ENCODE measurements at places on chromosomes 7 and 10.

GRCh38 chr10:62779487-62780248 is 24.9 kb upstream of the ADO start:
- peaks cover 8% of the 10 kb centered on the region for H3K4me1 ChIP-seq
- H3K36me3 ChIP-seq, result no peaks in the 10 kb centered on the region
- H3K27me3 ChIP-seq, result no peaks in the 10 kb centered on the region
- H3K4me3 ChIP-seq, result peak overlapping the region; percentile 44
- H3K27ac ChIP-seq, result peak overlapping the region; percentile 86
- DNase-seq, result peak; percentile 90

GRCh38 chr7:69625798-69626197 is 27.5 kb downstream of the AUTS2 start:
- no peak overlapping the region for H3K27ac ChIP-seq
- no peaks in the 10 kb centered on the region for H3K36me3 ChIP-seq
- no peak for DNase-seq
- no peak overlapping the region for H3K4me3 ChIP-seq
- no peaks in the 10 kb centered on the region for H3K4me1 ChIP-seq

GRCh38 chr10:74096777-74097176 is 53.9 kb downstream of the AP3M1 start:
- H3K36me3 ChIP-seq, result peaks cover 19% of the 10 kb centered on the region
- no peak for DNase-seq
- H3K4me1 ChIP-seq, result no peaks in the 10 kb centered on the region
- no peak overlapping the region for H3K27ac ChIP-seq
- no peak overlapping the region for H3K4me3 ChIP-seq

DNA sequence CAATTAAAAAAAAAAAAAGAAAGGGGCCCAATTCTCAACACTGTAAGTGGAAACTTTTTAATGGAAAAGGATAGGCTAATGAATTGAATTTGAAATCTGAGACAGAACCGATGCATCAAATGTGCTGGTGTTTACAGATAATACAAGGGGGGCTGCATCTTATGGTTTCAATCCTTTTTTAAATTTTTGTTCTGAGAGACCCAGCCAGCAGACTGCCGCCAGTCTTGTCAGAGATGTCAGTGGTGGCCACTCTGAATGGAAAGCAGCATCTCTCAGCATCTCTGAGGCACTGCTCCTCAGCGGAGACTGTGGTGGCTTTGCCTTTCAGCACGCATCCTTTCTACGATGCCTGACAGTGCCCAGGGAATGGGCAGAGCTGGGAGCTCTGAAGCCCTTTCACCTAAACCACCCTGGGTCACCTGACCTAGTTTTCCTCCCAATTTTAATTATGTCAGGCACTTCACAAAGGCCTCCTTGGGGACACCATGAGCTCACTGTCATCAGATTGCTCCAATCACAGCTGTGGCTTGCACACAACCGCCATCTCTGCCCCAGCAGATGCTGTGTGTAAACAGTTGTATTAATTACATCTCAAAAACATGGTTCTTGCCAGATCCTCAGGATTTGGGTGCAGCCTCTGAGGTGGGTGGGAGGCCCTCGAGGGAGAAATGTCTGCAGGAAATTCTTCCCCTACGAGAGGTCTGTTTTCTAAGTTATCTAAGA is 81.2 kb downstream of the EGFR start:
- H3K27ac ChIP-seq, result no peak overlapping the region
- no peaks in the 10 kb centered on the region for H3K36me3 ChIP-seq
- H3K27me3 ChIP-seq, result peaks cover 11% of the 10 kb centered on the region
- peaks cover 6% of the 10 kb centered on the region for H3K4me1 ChIP-seq
- no peak for DNase-seq

DNA sequence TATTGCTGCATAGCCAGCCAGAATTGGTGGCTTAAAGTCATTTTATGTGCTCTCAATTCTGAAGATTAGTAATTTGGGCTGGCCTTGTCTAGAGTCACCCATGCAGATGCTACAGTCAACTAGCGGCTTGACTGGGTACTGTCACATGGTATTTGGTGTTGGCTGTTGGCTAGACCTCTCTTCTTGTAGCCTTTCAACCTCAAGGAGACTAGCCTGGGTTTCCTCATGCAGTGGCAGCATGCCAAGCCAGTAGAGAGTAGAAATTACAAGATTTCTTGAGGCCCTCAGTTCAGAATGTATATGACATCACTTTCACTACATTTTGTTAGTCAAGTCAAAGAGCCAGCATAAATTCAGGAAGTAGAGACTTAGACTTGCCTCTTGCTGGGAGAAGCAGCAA is 3.7 kb upstream of the ZNF800 start:
- peak; percentile 38 for DNase-seq
- H3K27ac ChIP-seq, result peak overlapping the region; percentile 64
- H3K36me3 ChIP-seq, result peaks cover 5% of the 10 kb centered on the region
- H3K4me3 ChIP-seq, result no peak overlapping the region

GRCh38 chr10:117757086-117757720 is 214.7 kb downstream of the EMX2 start:
- H3K4me3 ChIP-seq, result no peak overlapping the region
- H3K27me3 ChIP-seq, result peaks cover 6% of the 10 kb centered on the region
- DNase-seq, result no peak
- no peak overlapping the region for H3K27ac ChIP-seq
- no peaks in the 10 kb centered on the region for H3K36me3 ChIP-seq
- H3K4me1 ChIP-seq, result no peaks in the 10 kb centered on the region

GRCh38 chr7:112204499-112205342 is 1.5 kb downstream of the DOCK4 start:
- DNase-seq, result no peak
- peaks cover 31% of the 10 kb centered on the region for H3K4me1 ChIP-seq
- H3K27ac ChIP-seq, result peak overlapping the region; percentile 65
- H3K27me3 ChIP-seq, result peaks cover 49% of the 10 kb centered on the region
- H3K4me3 ChIP-seq, result peak overlapping the region; percentile 98
- H3K36me3 ChIP-seq, result no peaks in the 10 kb centered on the region

DNA sequence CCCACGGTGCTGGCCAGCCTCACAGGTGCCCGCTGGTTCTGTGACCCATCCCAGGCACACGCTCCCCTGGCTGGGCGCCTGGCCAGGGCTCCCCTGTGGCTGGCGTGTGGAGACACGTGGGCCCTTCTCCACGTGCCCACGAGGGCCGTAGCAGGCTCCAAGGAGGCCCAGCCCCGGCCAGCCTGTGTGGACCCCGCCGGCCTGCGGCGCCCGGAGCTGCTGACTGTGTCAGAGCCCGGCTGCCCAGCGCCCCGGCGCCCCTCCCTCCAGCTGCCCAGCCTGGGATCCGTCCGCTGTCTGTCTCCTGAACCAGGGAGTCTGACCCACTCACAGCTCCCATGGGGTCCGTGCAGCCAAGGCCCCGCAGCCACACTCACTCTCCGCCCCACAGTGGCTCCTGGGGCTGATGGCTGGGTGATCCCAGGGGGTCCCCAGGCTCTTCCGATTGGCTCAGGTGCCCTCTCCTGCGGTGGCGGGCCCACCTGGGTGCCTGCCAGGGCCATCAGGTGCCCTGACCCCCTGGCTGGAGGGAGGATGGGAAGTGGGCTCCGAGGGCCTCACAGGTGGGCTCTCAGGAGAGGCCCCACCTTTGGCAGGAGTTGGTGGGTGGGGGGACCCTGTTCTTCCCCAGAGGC is 9.6 kb downstream of the TMEM184A start:
- no peak for DNase-seq
- H3K4me1 ChIP-seq, result peaks cover 2% of the 10 kb centered on the region
- no peaks in the 10 kb centered on the region for H3K27me3 ChIP-seq
- H3K27ac ChIP-seq, result no peak overlapping the region
- H3K36me3 ChIP-seq, result peaks cover 14% of the 10 kb centered on the region

GRCh38 chr7:155802906-155803417 is 9.3 kb downstream of the SHH start:
- H3K36me3 ChIP-seq, result no peaks in the 10 kb centered on the region
- peaks cover 63% of the 10 kb centered on the region for H3K27me3 ChIP-seq
- no peak for DNase-seq
- no peak overlapping the region for H3K27ac ChIP-seq
- H3K4me1 ChIP-seq, result peaks cover 34% of the 10 kb centered on the region

- H3K27me3 ChIP-seq, result peaks cover 3% of the 10 kb centered on the region
- no peaks in the 10 kb centered on the region for H3K36me3 ChIP-seq
- H3K4me1 ChIP-seq, result no peaks in the 10 kb centered on the region
- no peak for DNase-seq
- H3K4me3 ChIP-seq, result no peak overlapping the region
Measured at GRCh38 chr10:14478604-14479003, 147.9 kb upstream of the FRMD4A start.

GRCh38 chr10:109027534-109028185 is 895.7 kb downstream of the XPNPEP1 start:
- no peak for DNase-seq
- no peaks in the 10 kb centered on the region for H3K27me3 ChIP-seq
- no peak overlapping the region for H3K4me3 ChIP-seq
- no peak overlapping the region for H3K27ac ChIP-seq
- no peaks in the 10 kb centered on the region for H3K4me1 ChIP-seq

GRCh38 chr7:1725199-1725690 is 55.2 kb downstream of the ELFN1 start:
- H3K27me3 ChIP-seq, result peaks cover 14% of the 10 kb centered on the region
- no peak overlapping the region for H3K4me3 ChIP-seq
- H3K4me1 ChIP-seq, result no peaks in the 10 kb centered on the region
- H3K27ac ChIP-seq, result no peak overlapping the region
- DNase-seq, result no peak
- peaks cover 3% of the 10 kb centered on the region for H3K36me3 ChIP-seq

GRCh38 chr10:16966991-16967865 is 150.0 kb upstream of the RSU1 start:
- H3K36me3 ChIP-seq, result peaks cover 10% of the 10 kb centered on the region
- no peaks in the 10 kb centered on the region for H3K27me3 ChIP-seq
- peaks cover 14% of the 10 kb centered on the region for H3K4me1 ChIP-seq
- no peak for DNase-seq
- no peak overlapping the region for H3K4me3 ChIP-seq

DNA sequence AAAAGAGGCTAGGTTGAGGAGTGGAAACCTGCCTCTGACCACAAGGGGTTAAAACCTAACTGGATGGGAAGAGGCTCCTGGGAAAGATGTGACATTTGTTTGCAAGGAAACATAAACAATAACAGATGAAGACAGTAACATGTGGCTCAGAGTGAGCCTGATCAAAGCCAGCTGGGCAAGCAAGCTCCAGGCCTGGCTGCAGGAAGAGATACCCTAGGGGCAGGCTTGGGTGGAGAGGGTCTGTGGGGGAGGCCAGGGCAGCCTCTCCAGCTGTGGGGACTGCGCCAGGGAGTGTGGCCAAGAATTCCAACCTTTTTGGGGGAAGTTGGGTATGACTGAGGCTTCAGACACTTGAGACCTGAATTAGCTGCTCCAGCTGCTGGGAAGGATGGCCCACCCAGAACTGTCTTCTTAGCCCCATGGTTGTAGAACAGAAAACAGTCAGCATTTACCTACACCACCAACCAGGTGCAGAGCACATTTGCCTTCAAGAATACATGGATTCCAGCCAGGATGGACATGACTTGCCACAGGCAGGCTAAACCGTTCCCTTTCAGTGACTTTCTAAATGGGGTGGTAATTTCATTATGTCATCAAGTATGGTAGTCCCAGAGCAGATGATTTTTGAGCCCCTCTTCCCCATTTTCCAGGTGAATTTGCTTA is 10.4 kb upstream of the FAM170B start:
- H3K27me3 ChIP-seq, result peaks cover 2% of the 10 kb centered on the region
- no peaks in the 10 kb centered on the region for H3K4me1 ChIP-seq
- no peak overlapping the region for H3K27ac ChIP-seq
- DNase-seq, result no peak

- H3K4me3 ChIP-seq, result no peak overlapping the region
- no peak overlapping the region for H3K27ac ChIP-seq
- H3K4me1 ChIP-seq, result no peaks in the 10 kb centered on the region
Measured at GRCh38 chr10:28754930-28755718, 77.8 kb downstream of the BAMBI start.

DNA sequence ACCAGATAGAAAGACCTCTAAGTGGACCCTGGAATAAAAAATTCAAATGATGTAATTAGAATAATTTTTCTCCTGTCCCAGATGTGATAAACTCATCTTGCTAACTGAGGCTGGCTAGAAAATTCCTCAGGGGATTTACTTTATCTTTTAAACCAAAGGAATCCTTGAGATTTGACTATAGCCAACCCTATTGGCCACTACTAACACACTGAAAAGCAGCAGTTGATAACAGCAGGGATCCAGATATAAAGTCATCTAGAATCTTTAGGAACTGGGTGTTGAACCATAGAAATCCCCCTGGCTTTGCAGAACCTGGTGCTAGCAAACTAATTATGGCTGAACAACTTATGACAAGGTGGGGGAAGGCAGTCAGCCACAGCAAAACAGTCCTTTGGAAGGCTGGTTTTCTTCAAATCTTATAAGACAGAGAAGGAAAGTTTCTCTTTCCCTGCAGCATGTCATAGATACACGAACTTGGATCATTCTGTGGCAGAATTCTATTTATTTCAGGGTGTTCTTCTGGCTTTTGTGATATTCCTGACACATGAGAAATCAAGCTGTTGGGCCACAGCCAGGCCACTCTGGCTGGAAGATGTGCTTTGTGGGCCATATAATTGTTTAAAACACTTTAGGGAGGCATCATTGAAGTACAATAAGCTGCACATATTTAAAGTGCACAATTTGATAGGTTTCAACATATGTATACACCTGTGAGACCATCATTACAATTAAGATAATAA is 643.6 kb downstream of the SORCS3 start:
- no peak overlapping the region for H3K4me3 ChIP-seq
- H3K27me3 ChIP-seq, result peaks cover 2% of the 10 kb centered on the region
- no peaks in the 10 kb centered on the region for H3K36me3 ChIP-seq
- no peak overlapping the region for H3K27ac ChIP-seq
- DNase-seq, result no peak

DNA sequence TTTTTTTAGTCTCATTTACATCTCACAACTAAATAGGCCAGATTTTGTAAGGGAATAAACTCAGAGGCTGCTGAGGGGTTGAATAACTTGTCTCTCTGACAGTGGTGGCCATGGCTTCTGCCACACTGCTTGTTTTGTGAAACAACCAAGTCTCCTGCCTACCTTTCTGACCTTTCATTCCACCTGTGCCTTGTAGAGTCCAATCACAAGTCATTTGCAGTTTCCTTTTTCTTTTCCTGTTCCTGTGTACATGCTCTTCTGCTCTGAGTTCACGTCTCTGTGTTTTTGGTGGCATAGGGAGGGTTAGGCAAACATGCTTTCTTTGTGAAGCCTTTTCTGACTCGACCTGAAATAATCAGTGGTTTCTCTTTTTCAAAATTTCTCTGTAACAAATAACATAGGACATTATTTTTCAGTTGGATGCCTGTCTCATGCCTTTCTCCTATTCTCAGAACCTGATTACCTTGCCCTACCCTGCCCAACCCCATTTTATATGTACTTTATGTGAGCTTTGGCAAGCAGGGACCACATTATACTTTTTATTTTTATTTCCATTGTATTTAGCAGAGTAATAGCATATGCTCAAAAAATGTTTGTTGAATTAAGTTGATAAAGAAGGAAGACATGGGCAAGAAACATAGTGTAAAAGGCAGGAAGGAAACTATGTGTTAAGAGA is 81.7 kb downstream of the HDAC9 start:
- no peak overlapping the region for H3K4me3 ChIP-seq
- H3K4me1 ChIP-seq, result no peaks in the 10 kb centered on the region
- DNase-seq, result no peak
- H3K27ac ChIP-seq, result no peak overlapping the region

- no peaks in the 10 kb centered on the region for H3K36me3 ChIP-seq
- H3K4me3 ChIP-seq, result no peak overlapping the region
- no peak for DNase-seq
- peaks cover 19% of the 10 kb centered on the region for H3K4me1 ChIP-seq
- H3K27me3 ChIP-seq, result peaks cover 23% of the 10 kb centered on the region
Measured at GRCh38 chr10:48495282-48496045, 109.4 kb downstream of the ARHGAP22 start.

- H3K27me3 ChIP-seq, result peaks cover 62% of the 10 kb centered on the region
- H3K36me3 ChIP-seq, result peaks cover 4% of the 10 kb centered on the region
- H3K27ac ChIP-seq, result no peak overlapping the region
- H3K4me1 ChIP-seq, result no peaks in the 10 kb centered on the region
- H3K4me3 ChIP-seq, result no peak overlapping the region
Measured at GRCh38 chr10:93995182-93995581, 1.5 kb downstream of the PLCE1 start.
